ENCODE measurements at places on chromosomes 13 and 19.

GRCh38 chr13:44972956-44973581 lies 16.2 kb downstream of the NUFIP1 start:
- DNase-seq: peak; percentile 48

DNA sequence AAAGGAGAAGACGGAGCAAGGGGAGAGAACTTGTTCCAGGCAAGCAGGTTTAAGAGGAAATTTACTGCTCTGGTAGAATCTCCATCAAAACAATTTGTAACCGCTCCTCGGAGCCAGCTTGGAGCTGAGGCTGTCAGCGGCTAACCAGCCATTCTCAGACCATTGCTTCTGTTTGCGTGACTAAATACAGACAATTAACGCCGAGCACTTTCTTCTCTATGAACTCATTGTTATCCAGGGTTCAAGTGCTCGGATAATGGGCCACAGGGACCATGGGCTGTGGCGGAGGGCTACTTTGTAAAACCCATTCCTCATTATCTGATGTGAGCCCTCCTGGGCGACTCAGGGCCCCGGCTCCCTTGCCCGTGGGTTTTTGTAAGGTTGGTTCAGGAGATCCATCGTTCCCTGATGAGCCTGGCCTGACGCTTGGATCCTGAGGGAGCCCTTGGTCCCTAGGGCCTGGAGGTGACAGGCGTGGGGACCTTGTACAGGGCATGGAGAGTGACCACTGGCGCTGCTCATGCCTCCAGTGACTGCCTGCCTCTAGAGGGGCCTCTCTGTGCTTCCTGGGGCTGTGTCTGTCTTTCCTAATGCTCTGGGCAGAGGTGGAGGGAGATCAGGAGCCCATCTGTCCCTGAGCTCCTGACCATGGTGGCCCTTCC lies 61.5 kb upstream of the ZNF536 start:
- DNase-seq: no peak

- peak; percentile 95 for DNase-seq
Measured at GRCh38 chr19:33814181-33815165, 17.8 kb downstream of the KCTD15 start.

GRCh38 chr19:47693489-47693888 lies 19.7 kb upstream of the EHD2 start:
- DNase-seq: no peak

- no peak for DNase-seq
Measured at GRCh38 chr19:50663482-50663790, 14.2 kb downstream of the C19orf81 start.

- no peak for DNase-seq
Measured at GRCh38 chr19:7633698-7634097, at the start of gene PCP2. PCP2 (minus strand) TSS chr19:7633719; CDS start chr19:7633457, 262 bp downstream.
